ENCODE measurements at places on chromosomes 7 and 10. TPM values are rescaled to one million over a fixed set of nuclear protein-coding genes. Genes with fewer than 3 reads are reported as not detected.

DNA sequence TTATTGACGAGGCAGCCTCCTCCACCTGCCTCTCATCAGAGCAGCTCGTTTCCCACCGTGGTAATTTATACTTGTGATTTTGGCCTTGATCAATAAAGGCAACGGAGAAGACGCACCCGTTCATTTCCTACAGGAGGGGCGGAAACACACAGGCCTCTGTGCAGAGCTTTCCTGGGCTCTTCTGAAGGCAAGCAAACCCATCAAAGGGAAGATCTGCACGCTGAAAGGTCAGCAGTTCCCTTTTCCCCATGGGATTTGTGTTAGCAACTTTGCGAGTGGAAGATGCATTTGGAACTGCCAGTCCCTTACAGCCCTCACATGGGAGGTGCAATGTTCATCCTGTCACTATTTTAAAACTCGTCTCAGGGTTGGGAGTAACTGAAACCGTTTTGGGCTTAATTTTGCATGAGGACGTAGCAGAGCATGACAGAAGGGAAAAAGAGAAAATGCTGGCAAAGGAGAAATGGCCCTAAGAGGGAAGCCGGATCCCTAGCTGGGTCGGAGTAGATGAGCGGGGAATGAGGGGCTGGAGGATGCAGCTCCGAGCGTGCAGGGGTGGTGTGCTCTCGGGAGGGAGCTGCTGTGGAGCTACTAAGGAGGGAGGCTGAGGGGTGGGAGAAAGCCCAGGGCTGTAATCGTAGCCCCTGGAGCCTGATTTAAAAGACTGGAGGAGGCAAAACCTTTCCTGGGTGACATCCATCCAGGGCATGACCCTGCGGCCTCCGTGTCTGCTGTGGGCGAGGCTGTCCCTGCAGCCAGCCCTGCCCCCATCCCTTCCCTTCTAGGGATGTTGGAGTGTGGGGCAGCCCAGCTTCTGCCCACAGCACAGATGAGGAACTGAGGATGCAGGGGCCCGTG lies 111.1 kb upstream of the FAM20C start:
- no peak overlapping the region for H3K4me3 ChIP-seq
- no peak overlapping the region for H3K27ac ChIP-seq
- no peaks in the 10 kb centered on the region for H3K4me1 ChIP-seq
- no peaks in the 10 kb centered on the region for H3K27me3 ChIP-seq

The PTPN20 gene
- polyA plus RNA-seq = 0.60 TPM

The H2BK1 gene
- polyA plus RNA-seq = not detected

DNA sequence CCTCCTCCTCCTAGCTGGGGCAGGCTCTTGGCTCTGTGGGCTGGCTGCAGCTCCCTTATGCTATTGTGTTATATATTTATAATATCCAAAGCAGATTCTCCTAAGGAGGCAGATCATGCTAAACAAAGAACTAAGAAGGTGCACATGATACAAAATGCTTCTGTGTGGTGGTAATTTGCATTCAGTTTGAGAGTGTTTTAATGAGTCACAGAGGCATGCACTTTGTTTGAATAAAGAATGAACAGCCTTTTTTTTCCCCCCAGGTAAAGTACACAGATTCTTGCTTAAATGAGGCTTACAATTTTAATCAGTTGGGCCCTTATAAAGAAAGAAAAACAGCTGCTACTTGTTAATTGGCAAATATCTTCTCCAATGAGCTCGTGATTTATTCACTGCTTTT lies 95.0 kb downstream of the FANK1 start:
- H3K36me3 ChIP-seq = no peaks in the 10 kb centered on the region
- H3K27ac ChIP-seq = no peak overlapping the region
- no peak overlapping the region for H3K4me3 ChIP-seq

The TACR2 gene
- polyA plus RNA-seq = 0.18 TPM

DNA sequence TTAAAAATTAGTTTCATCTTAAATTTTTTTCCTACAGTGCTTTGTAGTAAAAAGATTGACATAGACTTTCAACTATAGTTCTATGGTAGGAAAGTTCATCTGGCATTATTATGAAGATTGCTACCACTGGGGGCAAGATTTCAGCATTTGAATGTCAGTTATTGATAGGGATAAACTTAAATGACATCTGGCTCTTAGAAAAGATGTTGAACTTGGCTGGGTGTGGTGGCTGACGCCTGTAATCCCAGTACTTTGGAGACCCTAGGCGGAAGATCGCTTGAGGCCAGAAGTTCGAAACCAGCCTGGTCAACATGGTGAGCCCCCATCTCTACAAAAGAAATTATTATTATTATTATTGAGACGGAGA lies 1.4 kb upstream of the TRA2A start:
- no peak overlapping the region for H3K27ac ChIP-seq
- H3K4me3 ChIP-seq = no peak overlapping the region
- H3K4me1 ChIP-seq = peaks cover 17% of the 10 kb centered on the region
- no peak for DNase-seq
- no peaks in the 10 kb centered on the region for H3K27me3 ChIP-seq

DNA sequence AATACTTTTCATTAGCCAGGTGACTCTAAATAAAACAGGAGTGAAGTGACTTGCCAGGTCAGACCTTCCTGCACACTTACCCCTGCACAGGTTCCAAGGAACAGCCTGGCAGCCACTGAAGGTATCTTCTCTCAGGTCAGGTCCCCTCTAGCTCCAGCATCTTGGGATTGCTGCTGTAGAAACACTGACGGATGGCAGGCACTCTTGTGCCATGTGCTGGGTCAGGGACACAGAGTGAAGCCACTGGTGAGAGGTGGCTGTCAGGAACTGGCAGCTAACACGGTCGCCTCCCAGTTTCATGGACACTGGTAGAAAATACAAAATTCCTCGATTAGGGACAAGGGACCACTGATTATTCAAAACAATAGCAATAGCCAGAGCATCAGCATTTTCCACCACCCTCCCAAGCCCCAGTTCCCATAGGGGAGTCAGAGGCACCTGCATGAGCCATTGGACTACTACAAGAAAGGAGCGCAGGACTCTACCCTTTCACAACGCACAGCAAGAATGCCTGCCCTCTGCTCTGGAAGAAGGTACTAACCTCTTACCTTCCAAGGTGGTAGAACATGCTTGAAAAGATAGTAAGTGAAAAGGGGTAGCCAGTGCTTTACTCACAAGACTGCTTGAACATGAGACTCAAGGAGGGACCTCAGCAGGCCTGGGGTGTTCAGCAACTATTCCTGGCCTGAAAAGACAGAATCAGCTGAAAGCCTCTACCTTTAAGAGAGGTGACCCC lies 5.1 kb upstream of the MYO1G start:
- no peak overlapping the region for H3K4me3 ChIP-seq
- DNase-seq = no peak
- peaks cover 26% of the 10 kb centered on the region for H3K36me3 ChIP-seq
- H3K4me1 ChIP-seq = no peaks in the 10 kb centered on the region
- H3K27me3 ChIP-seq = no peaks in the 10 kb centered on the region

- no peaks in the 10 kb centered on the region for H3K36me3 ChIP-seq
- no peak for DNase-seq
- H3K27ac ChIP-seq = no peak overlapping the region
- no peak overlapping the region for H3K4me3 ChIP-seq
Observed at GRCh38 chr10:124116771-124117510, 23.5 kb upstream of the CHST15 start.

DNA sequence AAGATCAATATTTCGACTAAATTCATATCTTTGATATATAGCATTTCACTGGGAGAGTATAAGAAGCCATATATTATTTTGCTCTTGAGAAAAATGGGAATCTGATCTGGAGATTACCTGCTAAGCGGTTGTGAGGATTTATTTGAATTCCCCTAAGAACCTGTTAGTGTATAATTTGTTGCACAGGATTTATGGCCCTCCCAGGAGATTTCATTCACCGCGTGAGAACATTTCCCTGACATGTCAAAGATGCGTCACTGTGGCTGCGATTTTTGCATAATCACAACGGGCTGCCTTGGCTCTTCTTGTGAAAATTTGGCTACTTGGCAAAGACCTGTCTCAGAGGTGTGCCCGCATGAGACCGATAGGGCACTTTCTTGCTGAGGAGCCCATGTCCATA lies 184.7 kb upstream of the PFKP start:
- H3K36me3 ChIP-seq = no peaks in the 10 kb centered on the region
- no peak overlapping the region for H3K4me3 ChIP-seq
- DNase-seq = no peak
- no peaks in the 10 kb centered on the region for H3K4me1 ChIP-seq
- H3K27me3 ChIP-seq = no peaks in the 10 kb centered on the region

GRCh38 chr7:117072620-117073118 lies 119.4 kb downstream of the ST7 start:
- no peak overlapping the region for H3K27ac ChIP-seq
- no peaks in the 10 kb centered on the region for H3K36me3 ChIP-seq
- H3K4me1 ChIP-seq = peaks cover 10% of the 10 kb centered on the region
- H3K27me3 ChIP-seq = no peaks in the 10 kb centered on the region
- no peak for DNase-seq
- no peak overlapping the region for H3K4me3 ChIP-seq

DNA sequence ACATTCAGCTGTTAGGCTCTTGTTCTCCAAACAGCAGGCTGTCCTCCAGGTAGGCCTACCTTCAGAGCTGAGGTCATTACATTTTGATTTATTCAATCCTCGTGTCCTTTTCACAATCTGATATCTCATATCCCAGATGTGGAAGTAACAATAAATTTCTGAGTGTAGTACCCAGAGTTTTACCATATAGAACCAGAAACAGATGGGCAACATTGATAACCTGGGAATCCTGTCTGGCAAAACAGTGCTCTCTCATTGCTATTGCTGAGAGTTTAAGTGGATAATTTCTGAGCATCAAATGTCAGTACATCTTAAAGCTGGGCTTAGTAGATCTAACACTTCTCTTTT lies 1007.8 kb downstream of the REEP3 start:
- no peaks in the 10 kb centered on the region for H3K36me3 ChIP-seq
- no peaks in the 10 kb centered on the region for H3K27me3 ChIP-seq
- no peak overlapping the region for H3K4me3 ChIP-seq
- no peak overlapping the region for H3K27ac ChIP-seq
- H3K4me1 ChIP-seq = no peaks in the 10 kb centered on the region

The GPER1 gene
- polyA plus RNA-seq = 8.0 TPM

The NUDT13 gene
- polyA plus RNA-seq = 0.60 TPM

All from liver (tissue), 10 donors.